Stimulated activated CD4-positive, alpha-beta T cell treated with anti-CD3 and anti-CD28 coated beads, Interleukin-12 subunit alpha, Interleukin-12 subunit beta, amount 100 ng/mL, for 48 hours (primary cell): ENCODE measurements at places on chromosomes 5 and 9.

DNA sequence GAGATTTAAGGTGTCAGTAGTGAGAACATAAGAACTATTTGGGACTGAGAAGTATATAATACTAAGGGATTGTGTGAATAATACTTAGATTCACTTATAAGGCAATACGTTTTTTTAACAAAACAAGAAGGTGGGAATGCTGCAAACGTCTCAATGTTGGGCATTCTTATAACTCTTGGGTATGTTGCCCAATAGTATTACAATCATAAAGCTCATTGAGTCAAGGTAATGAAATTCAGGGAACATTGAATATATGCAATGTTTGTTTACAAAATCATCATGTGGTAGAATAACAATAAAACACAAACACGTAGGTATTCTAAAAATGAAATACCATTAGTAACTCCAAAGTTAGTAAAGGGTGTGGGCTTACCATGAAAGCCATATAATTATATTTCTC, 400.7 kb downstream of the KIAA0825 start:
- no peak for DNase-seq

- DNase-seq, result no peak
Observed at GRCh38 chr5:104569621-104570020, 1007.0 kb upstream of the NUDT12 start.

- no peak for DNase-seq
Observed at GRCh38 chr5:58773744-58774441, 191.0 kb downstream of the RAB3C start.

DNA sequence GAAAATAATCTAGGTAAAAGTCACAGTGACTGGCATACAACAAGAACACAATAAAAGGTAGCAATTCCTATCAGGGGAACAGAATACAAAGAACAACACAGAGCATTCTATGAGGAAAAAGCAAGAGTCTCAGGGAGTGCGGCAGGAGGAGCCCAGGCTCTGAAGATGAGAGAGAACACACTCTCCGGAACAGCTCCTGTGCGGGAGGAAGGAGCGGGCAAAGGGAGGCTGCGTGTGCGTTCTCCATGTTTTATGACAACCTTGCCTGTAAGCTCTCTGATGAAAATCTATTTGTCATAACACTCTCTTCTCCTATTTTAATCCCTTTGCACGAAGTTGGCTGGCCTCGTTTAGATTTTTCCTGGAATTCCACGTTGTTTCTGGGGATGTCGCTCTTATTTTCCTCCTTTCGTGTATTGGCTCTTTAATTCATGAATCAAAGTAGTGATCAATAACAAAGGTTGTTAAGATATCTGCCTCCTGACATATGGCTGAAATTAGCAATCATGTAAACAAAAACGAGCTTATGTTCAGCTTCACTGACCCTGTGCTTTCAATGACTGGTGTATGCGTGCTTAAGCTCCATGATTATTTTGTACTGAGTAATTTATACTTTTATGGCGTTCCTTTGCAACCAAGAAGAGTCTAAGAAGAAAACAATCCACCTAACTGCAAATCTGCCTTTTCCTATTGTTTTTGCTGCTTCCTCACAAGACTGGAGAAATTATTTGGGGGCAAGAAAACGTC, 109.5 kb downstream of the MYO10 start:
- DNase-seq, result no peak

GRCh38 chr5:167765352-167765751, 526.1 kb upstream of the WWC1 start:
- no peak for DNase-seq

GRCh38 chr5:66969963-66970362, 226.6 kb downstream of the CD180 start:
- DNase-seq, result no peak

DNA sequence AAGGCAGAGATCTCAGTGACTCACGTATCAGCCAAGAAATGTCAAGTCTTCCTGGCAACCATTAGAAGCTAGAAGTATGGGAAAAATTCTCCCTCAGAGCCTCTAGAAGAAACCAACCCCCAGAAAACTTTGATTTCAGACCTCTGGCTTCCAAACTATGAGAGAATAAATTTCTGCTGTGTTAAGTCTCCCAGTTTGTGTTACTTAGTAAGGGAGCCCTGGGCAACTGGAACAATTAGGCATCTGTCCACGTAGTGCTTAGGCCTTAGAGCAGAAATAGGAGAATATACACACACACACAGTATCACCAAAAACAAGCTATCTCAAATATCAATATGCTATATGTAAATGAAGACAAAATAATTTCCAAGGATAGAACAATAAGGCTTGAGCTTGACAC, 894.8 kb upstream of the CDH10 start:
- no peak for DNase-seq

DNA sequence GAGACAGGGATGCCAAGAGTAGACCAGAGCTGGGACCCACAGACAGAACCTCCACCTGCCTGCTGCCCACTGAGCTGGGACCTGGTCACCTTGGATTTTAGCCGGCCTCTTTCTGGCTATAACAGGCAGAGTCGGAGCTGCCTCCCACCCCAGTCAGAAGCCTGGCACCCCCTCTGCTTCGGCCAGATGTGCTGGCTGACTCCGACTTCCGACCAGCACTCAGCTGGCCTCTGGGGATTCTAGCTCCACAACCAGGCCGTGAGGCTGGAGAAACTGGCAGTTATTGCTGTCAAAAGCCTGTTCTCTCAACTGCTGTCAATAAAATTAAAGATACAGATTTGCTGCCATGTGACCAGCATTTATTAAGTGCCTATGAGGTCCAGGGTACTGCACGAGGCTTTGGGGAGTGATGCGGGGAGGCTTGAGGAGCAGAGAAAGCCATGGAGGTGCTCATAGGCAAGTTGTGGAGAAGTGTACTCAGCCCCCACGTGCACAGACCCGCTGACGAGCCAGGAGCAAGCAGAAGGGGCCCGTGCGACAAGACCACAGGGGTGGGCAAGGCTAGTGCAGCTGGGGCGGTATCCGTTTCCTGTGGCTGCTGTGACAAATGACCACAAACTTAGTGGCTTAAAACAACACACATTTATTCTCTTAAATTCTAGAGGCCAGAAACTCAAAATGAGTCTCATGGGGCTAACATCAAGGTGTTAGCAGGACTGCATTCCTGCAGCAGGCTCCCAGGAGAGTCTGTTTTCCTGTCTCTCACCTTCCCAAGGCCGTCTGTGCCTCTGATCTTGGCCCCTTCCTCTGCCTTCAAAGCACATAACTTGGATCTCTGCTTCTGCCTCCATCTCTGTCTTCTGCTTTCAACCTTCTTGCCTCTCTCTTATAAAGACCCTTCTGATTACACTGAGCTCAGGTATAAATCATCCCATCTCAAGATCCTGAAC, 13.1 kb downstream of the GFI1B start:
- no peak for DNase-seq

- no peak for DNase-seq
Observed at GRCh38 chr5:136190904-136191303, 2.1 kb downstream of the SMIM32 start.

DNA sequence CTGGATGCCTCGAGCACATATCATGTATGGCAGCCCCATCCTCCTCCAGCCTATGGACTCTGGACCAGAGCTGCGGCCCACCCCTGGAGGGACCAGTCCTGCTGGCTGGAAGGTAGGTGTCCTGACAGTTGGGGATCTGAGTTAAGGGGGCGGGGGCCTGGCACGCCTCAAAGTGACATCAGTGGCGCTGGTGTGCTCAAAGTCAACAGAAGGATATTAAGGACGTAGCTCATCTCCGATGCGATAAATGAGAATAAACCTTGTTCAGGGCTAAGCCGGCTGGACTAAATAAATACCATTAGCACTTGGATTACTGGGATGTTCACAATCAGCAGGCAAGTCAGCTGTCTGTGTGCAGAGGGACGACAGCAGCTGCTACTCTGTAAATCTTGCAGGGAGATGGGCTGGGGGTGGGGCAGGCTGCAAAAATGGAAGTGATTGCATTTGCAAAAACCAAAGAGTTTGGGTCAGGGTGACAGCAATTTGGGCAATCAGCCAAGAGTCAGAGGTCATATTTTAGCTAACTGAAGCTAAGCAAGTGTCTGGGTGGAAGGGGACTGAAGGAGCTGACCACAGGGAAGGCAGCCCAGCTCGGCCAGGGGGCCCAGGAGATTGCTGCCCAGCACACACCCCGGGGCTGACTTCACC, 80.0 kb upstream of the LRRTM2 start:
- no peak for DNase-seq

DNA sequence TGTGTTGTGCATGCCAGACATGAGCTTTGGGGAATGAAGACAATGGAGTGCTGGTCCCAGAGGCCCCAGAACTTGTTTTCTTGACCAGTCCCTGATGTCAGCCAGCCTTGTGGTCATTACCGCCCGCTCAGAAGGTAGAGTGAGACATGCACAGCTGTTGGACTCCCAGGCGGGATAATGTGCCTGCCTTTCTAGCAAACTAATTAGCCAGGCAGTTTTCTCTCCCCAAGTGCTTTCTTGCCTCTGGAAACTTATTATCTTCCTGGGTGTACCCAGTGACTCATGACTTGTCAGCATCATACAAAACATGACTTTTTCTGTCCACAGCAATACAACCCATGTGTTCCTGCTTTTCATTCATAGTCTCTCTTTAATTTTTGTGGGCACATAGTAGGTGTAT, 131.1 kb downstream of the RMI1 start:
- no peak for DNase-seq

GRCh38 chr9:138022756-138023393, 145.3 kb downstream of the CACNA1B start:
- no peak for DNase-seq

DNA sequence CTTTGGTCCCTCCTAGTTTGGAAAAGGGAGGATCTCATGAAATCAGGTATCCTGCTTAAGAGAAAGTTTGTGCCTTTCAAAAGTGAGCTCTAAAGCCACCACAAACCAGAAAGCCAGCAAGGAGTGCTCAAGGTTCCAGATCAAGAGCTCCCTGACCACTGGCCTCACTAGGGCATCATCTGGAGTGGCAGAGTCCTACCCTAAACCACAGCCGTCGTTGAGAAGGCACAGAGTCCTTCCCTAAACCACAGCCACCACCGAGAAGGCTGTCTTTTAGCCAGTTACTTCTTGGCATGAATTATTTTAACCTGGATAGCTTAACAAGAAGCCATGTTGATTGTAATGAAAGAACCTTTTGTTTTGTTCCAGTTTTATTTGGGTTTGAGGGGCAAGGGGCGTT, 102.9 kb downstream of the FRMD3 start:
- DNase-seq, result no peak

- DNase-seq, result no peak
Observed at GRCh38 chr9:76101491-76101890, 211.0 kb downstream of the PCSK5 start.

- no peak for DNase-seq
Observed at GRCh38 chr5:10567781-10568321, 4.0 kb downstream of the ANKRD33B start.

GRCh38 chr5:147483188-147483790, 26.6 kb downstream of the DPYSL3 start:
- DNase-seq, result no peak

DNA sequence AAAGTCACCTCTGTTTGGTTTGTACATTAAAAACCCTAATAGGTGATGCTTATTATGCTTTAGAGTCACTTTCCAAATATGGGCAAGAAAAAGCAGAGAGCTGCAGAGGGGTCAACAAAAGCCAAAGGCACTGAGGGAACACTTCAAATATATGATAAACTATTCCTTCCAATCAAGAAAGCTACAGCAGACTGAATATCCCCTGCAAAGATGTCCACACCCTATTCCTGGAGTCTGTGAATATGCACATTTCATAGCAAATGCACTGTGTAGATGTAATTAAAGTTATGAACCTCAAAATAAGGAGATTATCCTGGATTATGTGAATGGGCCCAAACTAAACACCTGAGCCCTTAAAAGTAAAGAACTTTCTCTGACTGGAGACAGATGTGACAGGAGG, 74.3 kb downstream of the ABCA1 start:
- DNase-seq, result no peak

DNA sequence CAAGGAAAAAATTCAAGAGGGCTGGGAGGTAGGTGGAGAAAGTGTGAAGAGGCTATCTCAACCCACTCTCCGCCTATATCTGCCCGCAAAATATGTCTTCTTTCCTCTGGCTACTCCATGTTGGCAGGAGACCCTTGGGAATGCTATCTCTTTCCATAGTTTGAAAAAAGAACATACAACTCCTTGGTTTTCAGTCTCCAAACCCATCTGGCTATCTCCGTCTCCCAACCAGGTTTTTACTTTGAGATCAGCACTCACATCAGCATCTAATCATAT, 109.9 kb upstream of the IFNE start:
- no peak for DNase-seq

- DNase-seq, result no peak
Observed at GRCh38 chr5:108430931-108431608, 49.2 kb upstream of the FBXL17 start.

GRCh38 chr5:132489051-132489770, 1.4 kb downstream of the IRF1 start:
- DNase-seq, result no peak

GRCh38 chr9:71985297-71985911, 74.0 kb downstream of the C9orf85 start:
- DNase-seq, result no peak

DNA sequence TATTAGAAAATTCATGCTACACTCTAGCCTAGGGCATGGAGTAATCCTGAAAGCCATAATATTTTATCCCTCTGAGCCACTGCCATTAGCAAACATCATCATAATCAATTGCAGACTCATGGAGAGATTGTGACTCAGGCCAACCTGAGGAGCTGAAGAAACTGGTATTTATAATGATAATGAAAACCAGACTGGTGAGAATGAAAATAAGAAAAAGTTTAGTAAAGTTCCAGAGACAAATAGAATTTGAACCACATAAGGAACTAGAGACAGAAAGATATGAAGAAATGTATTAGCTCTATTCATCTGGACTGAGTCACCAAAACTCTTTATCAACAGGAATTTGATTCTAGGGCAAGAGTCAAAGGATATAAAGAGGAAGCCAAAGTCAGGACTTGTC, 158.7 kb downstream of the DRD1 start:
- DNase-seq, result no peak

GRCh38 chr9:127140181-127140580, 17.7 kb upstream of the ANGPTL2 start:
- DNase-seq, result no peak

DNA sequence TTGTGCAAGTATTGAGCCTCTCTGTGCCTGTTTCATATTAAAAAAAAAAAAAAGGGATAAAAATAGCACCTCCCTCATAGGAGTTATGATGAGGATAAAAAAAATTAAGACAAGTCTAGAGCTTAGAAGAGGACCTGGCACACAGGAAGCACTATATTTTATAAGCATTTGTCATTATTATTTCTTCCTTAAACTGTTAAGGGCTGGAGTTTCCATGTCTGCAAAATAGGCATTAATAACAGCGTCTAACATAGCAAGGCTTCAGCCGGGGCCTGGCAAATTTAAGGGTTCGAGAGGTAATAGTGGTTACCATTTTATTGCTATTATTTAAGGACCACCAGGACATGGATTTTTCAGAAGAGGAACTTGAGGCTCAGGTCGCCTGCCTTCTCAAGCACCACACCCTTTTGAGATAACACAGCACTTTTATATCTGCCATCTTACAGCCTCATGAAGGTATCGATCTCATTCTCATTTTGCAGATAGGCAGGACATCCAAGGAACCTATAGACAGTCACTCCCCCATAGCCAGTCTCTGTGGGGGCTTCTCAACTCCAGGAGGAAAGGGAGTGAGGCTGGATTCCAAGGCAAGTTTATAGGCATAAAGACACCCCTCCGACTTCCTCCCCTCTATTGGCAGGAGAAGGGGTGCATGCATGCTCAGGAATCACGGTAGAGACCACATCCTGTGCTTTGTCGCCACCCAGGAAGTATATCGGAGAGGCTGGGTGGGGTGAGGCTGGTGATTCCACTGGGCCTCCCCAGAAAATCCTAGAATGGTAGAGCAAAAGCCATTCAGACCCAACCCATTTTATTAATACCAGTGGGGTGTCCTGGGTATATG, 2.4 kb downstream of the ANXA6 start:
- DNase-seq, result no peak

- DNase-seq, result no peak
Observed at GRCh38 chr5:173298213-173298926, 29.8 kb downstream of the STC2 start.
